ENCODE measurements at places on chromosomes 6 and 20. TPM values are rescaled to one million over a fixed set of nuclear protein-coding genes. Genes with fewer than 3 reads are reported as not detected.

NR2E1 gene
- 13.5 TPM for total RNA-seq

FAXC gene
- 54.1 TPM for total RNA-seq

CCDC28A gene
- 11.9 TPM for total RNA-seq

OPRL1 gene
- total RNA-seq = 11.0 TPM

THBS2 gene
- 8.5 TPM for total RNA-seq
